ENCODE measurements at places on chromosomes 3 and 15.

DNA sequence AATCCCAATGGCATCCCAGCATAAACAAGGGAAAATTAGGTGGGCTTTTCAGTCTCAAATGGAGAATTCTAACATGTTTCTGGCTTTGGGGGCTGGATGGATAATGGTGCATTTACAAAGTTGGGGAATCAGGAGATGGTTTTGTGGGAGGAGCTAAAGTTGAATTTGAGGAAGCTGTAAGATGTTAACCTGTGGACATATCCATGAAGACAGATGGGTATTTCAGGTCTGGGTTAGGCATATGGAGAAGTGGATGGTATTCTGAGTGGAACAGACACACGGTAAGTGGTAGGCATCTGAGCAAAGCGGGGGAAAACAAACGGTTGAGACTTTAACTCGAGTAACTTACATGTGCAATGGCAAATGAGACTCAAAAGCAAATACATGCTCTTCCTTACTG, 1.7 kb upstream of the LMLN start:
- DNase-seq = no peak

DNA sequence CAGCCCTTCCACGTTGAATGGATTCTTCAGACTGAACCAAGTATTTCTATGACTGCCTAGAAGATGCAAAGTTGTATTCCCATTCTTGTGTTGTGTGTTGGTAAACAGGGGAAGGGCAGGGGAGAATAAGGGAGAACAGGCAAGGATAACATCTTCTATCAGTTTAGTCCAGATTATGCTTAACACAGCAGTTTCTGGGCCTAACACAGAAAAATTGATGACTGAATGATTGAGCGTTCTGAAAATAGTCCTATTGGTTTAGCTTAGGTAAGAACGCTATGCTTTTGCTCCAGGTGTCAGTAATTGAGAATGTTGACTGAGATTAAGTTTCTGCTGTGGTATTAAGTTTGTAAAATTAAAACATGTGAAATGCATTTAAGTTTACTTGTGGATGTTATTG, 8.6 kb downstream of the FOXB1 start:
- no peak for DNase-seq

DNA sequence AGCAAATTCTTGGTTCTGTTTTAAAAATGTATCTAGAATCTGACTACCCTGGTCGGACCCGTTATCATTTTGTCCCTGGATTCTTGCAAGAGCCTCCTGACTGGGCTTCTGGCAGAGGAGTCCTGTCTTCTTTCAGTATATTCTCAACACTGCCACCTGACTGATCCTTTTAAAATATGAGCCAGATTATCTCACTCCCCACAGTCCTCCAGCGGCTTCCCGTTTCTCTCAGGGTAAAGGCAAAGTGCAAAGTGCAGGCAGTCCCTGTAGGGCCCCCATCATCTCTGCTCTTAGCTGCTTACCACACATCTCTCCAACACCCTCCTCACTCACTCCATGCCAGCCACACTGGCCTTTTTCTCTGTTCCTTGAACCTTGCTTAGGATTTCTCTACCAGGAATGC, 28.4 kb downstream of the CRTC3 start:
- DNase-seq = no peak

DNA sequence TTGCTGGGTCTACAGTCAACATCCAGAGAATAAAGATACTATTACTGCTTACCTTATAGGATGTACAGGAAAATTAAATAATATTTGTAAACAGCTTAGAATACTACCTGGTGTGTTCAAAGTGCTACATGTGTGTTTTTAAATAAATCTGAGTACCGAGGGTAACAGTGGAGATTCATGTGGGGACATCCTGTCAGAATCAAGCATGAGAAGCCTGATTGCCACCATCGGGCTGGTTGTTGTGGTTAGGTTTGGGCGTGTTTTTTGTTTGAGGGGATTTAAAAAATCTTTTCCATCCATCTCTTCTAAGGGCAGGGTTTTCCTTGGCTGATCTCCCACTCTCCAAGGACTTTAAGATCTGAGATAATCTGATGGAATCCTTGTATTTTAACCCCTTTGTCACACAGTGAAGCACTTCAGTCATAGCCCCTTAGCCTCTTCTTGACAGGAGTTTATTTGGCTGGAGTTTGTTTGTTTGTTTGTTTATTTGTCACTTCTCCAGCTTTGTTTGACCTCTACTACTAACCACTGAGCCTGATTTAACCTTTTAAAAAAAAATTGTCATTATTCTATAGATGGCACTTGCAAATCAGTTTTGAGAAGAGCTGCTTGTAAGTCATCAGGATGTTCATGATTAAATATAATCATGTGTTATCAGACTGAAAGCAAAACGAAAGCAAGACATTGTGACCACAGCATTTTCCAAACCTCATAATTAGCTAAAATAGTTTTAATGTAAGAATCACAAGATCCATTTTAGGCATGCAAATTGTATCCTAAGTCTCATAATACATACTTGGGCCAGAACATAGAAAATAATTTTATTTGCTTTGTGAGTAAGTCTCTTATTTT, 72.8 kb upstream of the RARB start:
- DNase-seq = no peak

DNA sequence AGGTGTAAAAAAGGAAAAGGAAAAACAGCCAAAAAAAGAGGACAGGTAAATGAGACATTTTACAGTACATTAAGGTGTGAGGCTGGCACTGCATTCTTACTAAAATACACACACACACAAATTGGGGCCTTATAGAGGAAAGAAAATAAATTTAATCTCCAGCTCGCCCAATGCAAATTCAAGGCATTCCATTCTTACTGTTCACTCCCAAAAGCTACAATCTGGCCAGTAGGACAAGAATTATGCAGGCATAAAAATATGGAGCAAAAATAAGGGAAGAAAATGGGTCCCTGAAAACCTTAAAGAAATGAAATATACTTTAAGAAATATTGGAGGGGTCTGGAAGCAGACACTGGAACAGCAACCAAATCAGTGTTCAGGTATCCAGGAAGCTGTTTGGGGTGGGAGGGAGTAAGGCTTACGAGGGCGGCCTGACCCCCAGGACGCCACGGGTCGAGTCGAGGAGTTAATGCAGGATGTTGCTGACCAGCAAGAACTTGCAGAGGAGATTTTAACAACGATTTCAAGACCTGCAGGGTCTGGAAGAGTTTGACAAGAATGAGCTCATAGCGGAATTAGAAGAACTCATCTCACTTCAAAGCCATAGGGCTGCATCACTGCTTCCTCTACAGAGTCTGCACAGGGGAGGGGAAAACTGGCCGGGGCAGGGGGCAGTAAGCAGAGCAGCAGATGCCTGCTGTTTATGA, 245.5 kb downstream of the TBL1XR1 start:
- no peak for DNase-seq

DNA sequence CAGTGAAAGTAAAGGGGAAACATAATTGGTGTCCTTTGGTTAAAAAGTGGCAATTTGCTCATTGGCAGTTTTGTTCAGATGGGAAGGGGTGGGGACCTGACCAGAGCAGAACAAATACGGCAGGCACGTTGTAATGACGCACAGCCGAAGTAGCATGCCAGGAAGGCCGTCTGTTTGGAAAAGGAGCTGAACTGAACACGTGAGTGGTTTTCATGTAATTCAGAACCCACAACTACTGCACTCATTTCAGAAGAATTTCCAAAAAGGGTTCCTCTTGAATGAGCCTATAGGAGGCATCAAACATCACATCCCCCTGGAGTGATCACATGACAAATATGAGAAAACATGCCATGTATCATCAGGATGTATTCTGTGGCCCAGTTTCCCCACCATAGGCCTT, 42.9 kb upstream of the LMCD1 start:
- peak; percentile 89 for DNase-seq

DNA sequence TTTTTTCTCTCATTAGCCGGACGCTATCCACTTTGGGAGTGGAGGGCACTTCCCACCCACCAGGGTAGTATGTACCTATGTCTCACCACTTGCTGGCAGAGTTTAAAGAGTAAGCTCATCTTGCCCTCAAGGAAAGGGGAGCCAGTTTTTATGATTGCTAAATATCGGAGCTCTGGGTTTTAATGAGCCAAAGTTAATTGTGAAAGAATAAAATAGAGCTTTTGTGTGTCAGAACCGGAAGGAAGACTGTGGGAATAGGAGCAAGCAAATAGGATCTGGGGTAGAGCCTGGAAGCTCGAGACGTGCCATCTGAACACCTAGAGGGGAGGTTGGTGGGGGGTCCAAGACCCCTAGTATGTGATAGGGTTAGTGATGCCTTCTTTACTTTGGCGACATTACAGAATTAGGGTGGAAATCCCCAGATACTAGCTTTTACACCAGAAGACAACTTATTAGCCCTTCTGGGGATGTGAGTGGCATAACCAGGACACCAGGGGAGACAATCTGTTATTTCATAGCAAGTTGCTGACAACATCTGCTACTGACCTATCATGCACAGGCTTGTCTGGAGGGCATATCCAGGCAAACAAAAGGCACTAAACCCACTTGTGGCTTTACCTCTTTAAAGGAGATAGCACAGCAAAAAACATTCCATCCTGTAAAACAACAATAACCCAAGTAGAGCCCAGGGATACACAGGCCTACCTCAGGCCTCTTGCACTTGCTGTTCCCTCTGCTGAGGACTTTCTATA, 333.8 kb downstream of the ZNF621 start:
- no peak for DNase-seq

GRCh38 chr3:143951351-143951971, 20.2 kb upstream of the DIPK2A start:
- DNase-seq = no peak

DNA sequence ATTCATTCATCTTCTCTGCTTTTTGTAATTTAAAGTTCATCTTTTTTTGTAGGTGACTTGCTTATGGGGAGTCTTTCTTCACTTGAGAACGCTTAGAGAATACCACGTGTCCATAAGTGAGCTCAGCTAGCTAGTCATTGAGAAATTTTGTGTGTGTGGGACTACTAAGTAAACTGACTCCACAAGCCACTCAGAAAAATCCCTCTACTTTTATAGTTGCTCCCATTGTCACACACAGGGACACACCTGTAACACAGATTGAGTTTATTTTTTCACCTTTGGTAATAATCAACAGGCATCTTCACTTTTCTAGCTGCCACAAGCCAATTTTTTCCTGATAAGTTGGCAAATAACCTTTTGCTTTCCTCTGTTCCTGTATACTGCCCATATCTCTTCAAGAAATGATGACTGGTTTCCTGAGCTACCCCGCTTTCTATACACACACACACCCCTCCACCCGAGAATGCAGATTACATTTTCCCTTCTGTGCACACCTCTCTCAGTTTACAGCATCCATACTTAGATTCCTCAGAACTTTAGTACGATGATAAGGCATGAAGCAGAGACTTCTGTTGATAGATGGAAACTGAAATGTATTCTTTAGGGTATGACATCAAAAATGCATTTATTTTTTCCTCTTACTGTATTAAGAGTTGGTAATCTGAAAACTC, 4.6 kb downstream of the TSC22D2 start:
- DNase-seq = peak; percentile 49

DNA sequence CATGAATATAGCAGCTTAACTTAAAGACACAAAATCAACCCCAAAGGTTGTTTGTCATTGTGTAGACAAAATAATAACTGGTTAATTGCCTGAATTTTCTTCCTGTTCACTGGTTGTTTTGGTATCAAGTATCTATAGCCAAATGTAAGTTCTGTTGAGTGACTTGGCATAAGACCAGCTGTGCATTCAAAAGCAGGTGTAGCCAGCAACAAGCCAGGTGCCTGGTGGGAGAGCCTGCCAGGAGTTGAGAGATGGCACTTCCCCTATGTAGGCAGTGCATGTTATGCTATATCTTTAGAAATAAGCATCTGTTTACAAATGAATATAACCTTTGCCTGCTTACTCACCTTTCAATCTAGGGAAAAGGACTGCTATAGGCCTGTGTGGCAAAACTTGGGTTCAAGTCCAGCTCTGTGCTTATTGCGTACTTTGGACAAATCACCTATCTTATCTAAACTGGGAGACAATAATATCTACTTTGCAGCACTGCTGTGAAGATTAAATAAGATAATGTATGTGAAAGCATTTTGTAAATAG, 84.9 kb upstream of the TBL1XR1 start:
- no peak for DNase-seq

- no peak for DNase-seq
Observed at GRCh38 chr15:101151288-101151687, 100.6 kb downstream of the CHSY1 start.

GRCh38 chr15:94164202-94164807, 67.1 kb upstream of the MCTP2 start:
- DNase-seq = no peak

GRCh38 chr15:66287461-66288057, 5.8 kb upstream of the DIS3L start:
- no peak for DNase-seq

DNA sequence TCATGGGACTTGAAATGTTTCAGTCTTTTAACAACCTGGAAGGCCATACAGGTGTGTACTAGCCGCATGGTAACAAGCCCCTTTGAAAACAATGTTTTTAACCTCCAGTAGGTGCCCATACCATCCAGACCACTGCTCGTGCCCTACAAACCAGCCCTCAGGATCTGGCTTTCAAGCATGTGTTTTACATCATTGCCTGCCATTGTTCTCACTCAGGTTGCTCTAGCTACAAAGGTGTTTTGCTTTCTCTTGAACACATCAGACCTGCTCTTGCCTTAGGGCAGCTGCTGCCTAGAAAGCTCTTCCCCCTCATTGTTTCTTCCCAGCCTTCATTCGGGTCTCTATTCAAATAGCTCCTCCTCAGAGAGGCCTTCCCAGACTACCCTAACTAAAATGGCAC, 32.3 kb upstream of the MAP3K13 start:
- no peak for DNase-seq

- DNase-seq = no peak
Observed at GRCh38 chr15:31550211-31550977, 223.8 kb downstream of the KLF13 start.

DNA sequence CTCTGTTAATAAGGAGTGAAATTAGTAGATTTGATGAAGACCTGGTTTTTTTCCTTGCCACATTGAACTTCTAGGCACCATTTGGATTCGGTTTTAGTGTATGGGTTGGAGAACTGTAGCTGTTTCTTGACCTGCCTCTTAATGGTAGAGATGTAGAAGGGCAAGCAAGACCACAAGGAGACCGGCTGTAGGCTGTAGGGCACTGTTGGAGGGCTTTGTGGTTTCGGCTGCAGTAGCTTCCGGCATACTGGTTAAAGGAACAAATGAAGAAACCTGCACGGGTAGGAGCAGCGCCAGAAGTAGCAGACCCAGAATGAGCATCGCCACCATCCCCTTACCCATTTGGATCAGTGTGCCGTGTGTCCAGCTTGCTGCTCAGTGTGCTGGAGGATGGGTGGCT, 7.9 kb downstream of the PCLAF start:
- DNase-seq = no peak

DNA sequence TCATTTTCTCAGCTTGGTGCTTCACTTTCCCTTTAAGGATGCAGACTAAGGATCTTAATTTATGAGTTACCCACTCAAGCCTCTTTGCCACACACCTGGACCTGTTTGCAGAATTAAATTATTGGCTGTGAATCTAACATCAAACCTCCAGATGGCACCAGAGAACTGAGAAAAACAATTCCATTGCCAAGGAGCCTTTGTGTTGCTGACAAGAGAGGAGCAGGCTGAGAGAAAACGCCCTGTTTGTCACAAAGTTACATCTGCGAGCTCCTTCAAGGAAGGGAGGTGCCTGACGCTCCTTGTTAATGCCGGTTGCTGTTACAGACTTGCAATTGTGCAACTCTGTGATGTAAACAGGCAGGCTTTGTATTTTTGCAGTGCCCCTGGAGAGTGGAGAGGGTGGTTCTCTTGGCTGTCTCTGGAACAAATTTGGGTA, 36.3 kb upstream of the TMC3 start:
- peak; percentile 49 for DNase-seq

All from AG09319 (cell line).